ENCODE measurements at places on chromosomes 5 and 9.

DNA sequence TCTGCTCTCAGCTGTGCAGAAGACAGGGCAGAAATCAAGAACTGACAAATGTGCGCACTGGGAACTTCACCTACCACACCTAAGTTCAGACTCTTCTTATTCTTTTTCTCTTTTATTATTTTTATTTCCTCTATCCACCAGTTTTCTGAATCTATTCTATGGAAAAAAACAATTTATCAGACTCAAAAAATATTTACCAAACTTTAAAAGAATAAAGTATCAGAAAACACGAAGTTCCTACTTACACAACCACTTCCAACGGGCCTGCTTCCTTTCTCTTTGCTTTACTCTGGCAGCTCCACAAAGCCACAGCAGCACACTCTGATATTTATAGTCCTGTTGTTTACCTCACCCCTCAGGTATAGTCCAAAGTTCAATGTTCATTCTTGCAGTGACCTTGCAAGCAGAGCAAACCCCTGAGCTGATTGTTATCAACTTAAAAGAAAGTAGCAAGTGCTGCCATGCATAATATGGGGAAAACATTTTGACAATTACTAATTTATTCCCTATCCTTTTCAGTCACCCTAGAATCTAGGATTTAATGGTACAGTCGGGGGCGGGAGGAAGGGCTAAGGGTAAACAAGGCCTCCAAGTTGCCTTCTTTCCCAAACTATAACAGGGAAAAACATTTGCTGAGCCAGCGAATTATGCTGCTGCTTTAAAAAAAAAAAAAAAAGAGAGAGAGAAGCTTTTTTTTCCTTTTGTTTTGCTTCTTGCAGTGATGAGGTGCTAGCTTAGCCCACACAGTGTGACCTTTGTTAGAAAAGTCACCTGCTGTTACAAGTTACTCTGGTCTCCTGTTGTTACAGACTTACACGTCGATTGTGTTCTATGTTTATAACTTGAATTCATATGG, at the start of gene SELENOP:
Gene SELENOP, minus strand, starts transcription at position 302 of the 856 bp plus-strand sequence. CDS start 3,539 bp downstream, outside the sequence.
- DNase-seq = peak; percentile 23

DNA sequence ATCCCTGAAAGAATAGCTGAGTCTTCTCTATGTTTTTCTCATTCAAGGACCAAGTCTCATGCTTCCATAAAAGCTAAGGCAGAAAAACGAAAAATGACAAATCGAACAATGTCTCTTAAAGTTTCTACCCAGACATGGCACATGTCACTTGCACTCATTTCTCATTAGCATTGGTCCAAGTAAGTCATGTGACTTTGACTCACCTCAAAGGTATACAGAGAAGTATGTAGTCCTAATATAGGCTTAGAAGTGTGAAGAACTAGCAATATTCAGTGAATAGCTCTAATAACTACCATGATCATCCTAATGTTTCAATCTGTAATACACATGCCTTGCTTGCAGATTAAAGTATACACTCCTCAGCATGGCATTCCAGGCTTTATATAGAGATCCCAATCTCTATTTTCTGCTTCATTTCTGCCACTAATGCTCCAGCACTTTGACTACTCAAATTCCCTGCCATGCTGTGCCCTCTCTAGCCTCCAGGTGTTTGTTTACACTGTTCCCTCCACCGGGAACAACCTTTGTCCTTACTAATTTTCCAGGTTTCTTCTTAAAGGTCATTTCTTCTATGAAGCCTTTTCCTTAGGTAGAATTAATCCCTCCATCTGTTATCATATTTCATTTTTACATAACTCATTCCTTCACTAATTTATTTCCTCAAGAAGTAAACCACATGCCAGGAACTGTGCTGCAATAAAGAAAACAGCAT, 98.9 kb downstream of the CEMIP2 start:
- no peak for DNase-seq

DNA sequence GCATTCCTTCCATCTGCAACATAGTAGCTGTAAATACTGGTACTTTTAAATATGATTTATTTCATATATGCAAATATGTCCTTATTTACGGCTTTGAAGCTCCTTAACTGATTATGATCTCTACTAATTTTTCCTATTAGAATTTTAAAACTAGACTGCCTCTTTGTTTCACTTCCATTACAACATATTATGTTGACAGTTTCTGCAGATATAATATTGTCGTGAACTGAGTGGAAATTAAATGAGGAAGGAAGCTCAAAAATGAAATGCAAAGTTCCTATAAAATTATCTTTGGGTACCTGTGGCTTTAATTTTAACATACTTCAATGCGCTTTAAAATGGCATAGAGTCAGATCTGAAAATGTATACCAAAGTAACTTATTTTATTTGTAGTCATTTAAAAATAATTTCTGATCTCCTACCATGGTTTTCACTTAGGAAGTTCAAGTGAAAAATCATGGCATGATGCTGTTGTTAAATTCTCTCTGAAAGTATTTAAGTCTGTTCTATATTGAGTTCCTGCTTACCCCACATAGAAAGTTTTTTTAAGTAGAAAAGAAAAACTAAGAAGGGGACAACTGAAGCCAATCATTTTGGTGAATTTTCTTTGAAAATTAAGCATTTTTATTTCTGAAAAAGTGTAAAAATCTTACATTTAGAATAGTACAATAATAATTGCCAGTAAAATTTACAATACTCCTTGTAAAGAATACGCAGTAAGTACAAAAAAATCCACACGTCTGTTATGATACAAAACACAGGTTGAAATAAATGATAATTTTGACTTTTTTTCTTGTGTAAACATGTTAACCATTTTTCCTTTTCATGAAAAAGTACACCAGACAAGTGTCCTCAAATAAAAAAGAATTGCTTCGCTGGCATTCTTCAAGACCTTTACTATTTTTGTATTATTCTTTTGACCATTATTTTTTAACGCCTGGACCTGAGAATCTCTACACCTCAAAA, 2.6 kb downstream of the FOXD1 start:
- DNase-seq = no peak

- no peak for DNase-seq
Observed at GRCh38 chr9:7147121-7148090, 389.6 kb downstream of the KDM4C start.

- DNase-seq = no peak
Observed at GRCh38 chr9:15262581-15262980, 44.4 kb downstream of the TTC39B start.

- DNase-seq = no peak
Observed at GRCh38 chr5:173480896-173481295, 135.6 kb downstream of the BOD1 start.

GRCh38 chr5:151856861-151857260, 67.8 kb downstream of the GLRA1 start:
- no peak for DNase-seq

DNA sequence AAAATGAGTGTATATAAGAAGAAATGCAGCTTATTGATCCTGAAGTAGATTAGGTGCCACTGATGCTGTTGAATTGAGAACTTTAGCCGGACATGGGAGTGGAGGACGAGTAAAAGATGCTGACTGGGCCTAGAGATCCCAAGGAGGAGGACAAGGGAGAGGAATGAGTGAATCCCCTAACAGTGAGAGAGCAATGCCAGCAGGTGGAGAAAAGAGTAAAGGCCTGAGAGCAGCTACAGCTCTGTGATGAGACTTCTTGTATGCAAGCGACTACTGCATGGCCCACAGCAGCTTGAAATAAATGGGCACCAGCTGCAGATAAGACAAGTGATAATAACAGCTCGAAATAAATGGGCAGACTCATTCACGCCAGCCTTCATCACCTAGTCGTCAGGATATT, 44.5 kb upstream of the JMY start:
- no peak for DNase-seq

GRCh38 chr9:16653491-16654399, 216.7 kb downstream of the BNC2 start:
- no peak for DNase-seq

DNA sequence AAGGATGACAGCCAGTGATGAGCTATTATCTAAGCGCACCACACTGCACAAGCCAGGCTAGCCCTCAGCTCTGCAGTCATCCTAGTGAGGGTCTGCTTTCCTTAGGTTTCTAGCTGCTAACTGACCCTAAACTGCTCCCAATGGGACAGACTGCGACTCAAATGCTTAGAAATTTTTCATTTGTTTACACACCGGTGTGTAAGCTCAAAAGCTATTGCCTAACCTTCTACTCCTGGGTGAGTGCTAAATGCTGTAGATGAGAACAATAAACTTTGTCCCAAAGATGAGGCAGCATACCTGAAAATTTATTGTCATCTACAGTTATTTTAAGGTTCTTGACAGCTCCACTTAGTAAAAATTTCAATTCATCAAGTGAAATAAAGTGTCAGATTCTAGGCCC, 311.4 kb downstream of the TMEM167A start:
- DNase-seq = no peak

DNA sequence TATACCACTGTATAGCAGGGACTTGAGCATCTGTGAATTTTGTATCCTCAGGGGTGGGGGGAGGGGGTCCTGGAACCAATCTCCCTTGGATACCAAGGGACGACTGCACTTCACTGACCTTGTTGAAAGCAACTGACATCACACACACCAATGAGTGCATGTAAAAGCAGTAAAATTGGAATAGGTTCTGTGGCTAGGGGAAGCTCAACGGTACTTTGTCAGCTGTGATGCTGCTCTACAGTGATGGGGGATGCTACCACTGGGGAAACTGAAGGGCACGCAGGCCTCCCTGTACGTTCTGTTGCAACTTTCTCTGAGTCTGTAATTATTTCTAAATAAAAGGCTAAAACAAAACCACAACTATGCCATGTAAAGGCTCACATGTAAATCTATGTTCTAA, 47.0 kb upstream of the RETREG1 start:
- no peak for DNase-seq

- no peak for DNase-seq
Observed at GRCh38 chr5:119328753-119329602, 26.8 kb upstream of the TNFAIP8 start.

DNA sequence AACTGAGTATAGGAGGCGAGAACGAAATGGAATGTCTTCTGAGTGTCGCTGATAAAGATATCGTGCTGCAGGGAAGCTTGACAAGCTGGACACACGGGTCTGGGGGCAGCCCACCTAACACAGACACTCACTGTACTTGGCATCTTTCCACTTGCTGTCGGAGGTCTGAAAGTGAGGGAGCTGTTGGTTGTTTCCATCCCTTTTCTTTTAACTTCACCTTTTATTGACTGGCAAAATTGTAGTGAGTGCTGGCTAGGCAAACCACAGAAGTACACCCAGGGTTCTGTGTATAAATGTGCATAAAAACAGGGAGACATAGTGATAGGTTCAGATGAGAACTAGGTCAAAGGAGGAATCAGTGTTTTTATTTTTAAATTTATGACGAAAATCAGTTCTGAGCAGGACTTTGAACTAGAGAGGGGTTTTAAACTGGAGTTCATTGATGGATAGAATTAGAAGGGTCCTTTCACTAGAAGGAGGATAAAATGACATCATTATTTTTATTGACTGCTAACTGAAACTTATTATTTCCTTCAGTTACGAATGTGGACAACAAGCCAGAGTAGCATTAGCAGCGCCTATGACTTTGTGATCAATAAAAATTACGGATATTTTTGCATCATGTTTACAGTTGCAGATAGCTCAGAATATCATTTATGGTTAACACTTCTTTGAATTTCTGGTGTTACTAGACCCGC, 817 bp downstream of the GAPVD1 start:
- no peak for DNase-seq

- no peak for DNase-seq
Observed at GRCh38 chr9:33187519-33188218, 20.5 kb upstream of the B4GALT1 start.

DNA sequence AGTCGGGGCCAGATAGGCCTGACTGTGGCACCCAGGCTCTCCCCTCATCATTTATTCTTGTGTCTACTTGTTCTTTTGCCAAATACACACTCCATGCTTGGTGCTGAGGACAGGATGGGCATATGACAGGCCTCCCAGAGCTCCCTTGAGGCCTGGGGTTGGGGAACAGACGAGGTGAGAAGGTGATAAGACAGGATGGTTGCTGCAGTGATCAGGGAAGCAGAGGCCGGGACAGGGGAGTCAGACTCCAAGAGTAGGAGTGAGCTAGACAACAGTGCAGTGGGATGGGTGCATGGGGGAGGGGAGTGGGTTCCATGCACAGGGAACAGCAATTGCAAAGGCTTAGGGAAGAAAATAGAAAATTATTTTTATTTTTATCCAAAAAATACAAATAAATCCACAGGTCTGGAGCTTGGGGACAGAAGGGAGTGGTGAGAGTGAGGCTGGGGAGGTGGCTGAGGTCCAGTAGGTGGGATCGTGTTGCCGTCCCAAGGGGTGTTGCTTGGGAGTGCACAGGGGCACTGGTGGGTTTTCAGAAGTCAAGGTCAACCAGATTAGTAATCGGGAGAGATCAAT, 3.4 kb upstream of the AMBP start:
- no peak for DNase-seq

- no peak for DNase-seq
Observed at GRCh38 chr5:138596105-138596881, 21.1 kb upstream of the HSPA9 start.

- no peak for DNase-seq
Observed at GRCh38 chr5:72503888-72504491, 3.2 kb downstream of the ZNF366 start.

DNA sequence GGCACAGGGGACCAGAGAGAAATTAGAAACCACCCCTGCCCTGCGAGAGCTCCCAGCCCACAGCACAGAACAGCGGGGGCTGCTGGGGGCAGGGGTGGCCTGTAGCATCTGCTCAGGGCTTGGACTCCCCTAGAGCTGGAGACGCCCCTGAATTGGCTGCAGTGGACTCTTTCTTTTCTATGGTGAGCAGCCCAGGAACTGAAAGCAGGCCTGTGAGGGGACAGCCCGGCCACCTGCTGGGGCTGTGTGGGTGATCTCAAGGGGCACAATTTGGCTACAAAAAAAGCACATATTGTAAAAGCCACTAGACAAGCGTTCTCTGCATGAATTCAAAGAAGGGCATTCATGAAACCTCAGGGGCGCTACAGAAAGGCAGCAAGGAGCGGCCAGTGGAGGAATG, 57.5 kb upstream of the ICE1 start:
- no peak for DNase-seq

DNA sequence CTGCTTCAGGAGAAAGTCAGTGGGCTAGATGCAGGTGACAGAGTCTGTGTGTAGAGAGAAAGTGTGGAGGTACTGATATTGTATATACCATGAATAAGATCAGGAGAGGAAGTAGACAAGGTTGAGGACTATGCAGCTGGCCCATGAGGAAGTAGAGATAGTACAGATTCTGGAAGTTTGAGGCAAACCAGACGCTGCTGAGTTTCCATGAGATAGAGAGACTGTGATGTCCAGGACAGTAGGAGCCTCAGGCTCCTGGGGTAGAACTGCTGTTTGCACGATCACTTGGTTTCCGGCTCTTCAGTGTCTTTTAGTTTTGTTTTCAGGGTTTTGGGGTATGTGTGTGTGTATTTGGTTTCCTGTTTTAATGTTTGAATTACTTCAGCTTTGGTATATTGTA, 13.6 kb downstream of the OTULINL start:
- no peak for DNase-seq

GRCh38 chr5:14444161-14444560, 137.4 kb upstream of the OTULINL start:
- no peak for DNase-seq

- no peak for DNase-seq
Observed at GRCh38 chr5:100840370-100840769, 62.7 kb downstream of the ST8SIA4 start.

GRCh38 chr9:3401221-3401954, 124.4 kb downstream of the RFX3 start:
- DNase-seq = no peak

GRCh38 chr5:163766936-163767670, 261.7 kb downstream of the MAT2B start:
- DNase-seq = no peak
